ENCODE measurements at places on chromosomes 1 and 21.

DNA sequence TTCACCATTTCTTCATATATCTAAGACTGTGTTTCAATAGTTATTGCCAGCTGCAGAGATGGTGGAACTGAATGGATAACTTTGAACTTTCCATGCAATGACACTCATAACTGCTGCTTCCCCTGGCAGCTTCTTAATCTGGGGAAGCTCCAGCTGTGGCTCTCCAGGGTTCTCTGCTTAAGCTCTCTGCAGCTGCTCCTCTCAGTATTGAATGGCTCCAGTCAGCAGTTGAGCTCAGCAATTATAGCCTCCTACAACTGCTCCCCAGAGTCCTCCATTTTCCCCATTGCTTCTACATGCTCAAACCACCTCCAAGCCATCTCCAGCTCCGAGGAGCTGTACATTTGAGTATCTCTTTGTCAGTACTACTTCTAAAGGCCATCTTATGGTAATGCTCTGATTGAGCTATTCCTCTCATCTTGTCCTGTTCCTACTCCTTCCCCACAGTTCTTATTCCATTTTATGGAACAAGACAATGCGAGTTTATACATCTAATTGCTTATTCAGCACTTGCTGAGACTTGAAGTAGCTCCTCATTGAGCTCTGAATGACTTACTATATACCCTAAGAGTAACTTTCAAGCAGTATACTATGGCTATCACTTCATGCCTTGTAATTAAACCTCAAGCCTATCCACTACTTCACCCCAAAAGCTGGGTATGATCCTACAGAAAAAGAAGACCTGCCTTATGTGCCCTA lies 362.4 kb downstream of the NEGR1 start:
- DNase-seq = no peak

DNA sequence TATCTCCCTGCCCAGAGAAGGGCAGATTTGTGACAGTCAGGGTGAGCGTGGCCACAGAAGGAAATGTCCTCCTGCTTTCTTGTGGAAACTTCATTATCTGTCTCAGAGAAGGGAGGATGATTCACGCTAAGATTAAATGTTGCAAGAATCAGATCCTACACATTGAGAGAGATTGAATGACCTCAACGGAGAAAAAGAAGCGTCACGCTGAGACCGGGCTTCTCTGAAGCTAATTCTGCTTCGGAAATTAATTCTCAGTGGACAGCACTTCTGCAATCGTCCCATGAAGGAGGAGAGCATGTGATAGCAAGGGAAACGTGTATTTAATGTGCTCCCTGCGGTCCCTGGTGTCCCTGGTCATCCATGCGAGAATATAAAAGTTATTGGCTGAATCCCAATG lies 19.8 kb upstream of the C1orf21 start:
- DNase-seq = no peak

DNA sequence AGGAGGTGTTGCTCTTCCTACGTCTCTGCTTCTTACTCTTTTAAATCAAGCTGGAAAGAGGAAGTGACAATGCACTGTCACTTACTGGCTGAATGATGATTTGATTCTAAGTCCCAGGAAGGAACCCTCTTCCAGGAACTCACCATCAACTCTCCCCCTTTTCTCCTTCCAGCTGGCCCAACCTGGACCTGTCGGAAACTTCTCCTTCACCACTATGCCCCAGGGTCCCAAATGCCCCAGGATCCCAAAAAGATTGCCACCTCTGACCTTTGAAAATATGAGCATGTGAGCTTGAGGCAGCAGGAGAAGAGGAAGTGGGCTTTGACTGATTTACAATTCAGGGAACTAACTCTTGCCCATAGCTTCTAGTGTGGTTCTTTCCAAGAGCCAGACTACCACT lies 5.3 kb upstream of the ADAMTS5 start:
- DNase-seq = no peak

DNA sequence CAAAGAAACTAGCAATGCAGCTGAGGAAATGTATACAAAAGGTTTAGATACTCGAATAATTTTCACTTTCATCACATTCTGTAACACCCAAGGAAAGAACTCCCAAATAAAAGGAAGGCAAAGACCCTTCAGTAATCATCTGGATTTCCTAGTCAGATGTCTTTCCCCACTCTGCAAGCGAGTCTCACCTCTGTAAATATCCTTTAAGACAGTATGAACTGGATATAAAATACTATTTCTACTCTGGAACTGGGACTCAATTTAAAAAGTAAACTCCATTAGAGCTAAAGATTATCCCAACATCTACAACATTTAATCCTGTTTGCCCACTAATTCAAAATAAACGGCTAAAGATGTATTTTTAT lies 27.0 kb downstream of the C2CD2 start:
- DNase-seq = no peak

DNA sequence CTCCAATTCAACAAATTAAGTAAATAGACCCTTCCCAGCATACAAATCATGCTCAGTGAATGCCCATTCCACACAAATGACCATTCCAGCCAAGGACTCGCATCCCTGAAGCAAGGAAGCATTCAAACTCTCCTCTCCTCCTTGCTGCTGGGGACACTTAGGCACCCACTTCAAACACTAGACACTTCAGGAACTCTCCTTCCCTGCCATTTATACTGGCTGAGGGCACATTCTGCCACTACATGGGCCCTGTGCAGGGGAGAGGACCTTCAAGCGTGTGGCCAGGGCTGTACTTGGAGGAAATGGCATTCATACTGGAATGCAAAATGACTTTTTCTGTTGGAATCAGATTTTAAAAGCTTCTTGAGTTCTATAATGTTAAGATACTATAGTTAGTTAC lies 22.3 kb downstream of the GJA5 start:
- DNase-seq = no peak

GRCh38 chr21:33055991-33056390 lies 13.9 kb upstream of the OLIG1 start:
- DNase-seq = no peak

GRCh38 chr1:230502306-230502705 lies 76.2 kb upstream of the PGBD5 start:
- no peak for DNase-seq

DNA sequence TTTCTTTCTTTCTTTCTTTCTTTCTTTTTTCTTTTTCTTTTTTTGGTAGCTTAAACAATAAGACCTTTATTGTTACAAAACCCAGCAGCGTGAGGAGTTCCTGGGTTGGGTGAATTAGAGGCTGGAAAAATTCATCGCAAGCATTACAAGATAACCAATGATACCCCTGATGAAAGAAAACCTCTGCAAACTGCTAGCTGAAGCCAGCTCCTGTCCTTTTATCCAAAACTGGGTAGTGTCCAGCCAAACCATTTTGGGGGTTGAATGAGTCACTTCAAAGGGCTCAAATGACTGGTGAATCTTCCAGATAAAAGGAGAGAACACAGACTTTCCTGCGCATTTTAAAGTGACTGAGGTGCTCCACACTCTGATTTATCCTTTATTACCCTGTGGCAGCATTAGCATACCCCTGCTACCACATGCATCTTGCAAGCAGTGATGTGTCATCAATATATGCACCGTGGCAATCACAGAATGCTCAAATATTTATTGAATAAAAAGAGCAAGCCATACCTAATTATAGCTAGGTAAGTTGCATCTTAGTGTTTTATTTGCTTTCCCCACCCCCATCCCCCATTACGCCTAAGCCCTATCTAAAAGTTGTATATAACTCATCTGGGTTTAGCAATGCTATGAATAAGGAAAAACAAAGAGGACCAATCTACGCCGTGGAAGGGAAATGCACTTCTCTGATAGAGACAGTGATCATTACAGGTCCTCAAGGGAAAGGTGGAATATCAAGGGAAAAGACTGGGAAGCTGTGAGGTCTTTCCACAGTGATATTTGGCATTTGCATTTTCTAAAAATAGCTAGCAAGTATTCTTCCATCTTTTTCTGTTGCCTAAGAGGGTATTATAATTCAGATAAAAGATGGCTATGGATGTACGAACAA lies 32.4 kb upstream of the CEP350 start:
- no peak for DNase-seq

DNA sequence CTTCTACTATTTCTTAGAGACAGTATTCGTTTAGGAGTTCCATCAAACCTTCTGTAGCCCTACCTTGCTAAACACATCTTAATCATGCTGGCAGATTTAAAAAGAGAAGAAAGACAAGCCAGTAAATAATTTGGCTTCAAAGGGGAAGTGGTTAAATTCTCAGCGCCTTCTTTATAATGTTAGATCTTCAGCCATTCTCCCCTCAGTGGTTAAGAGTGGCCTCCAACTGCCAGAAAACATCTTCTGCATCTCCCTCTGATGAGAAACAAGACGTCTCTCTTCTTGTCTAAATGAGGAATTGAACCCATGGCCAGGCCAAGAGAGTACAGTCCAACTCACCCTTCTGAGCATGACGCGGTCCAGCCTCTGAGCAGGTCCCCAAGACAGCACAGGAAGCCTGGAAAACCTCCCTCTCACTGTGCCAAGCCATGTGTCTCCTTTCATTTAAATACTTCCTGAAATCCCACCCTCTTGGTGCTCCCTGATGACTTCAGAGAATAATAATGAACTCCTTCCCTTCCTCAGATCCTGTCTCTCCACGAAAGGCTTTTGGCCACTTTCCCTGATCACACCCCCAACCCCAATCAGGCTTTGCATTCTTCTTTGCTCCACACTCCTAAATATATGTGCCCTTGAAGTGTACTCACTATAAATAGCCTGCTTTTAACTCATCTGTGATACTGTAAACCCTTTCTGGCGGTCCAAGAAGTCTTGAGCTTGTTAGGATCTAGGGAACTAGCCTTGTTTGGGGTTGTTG lies 16.4 kb upstream of the LRRC52 start:
- no peak for DNase-seq

- DNase-seq = no peak
Observed at GRCh38 chr1:200899015-200899386, 4.3 kb downstream of the INAVA start.

DNA sequence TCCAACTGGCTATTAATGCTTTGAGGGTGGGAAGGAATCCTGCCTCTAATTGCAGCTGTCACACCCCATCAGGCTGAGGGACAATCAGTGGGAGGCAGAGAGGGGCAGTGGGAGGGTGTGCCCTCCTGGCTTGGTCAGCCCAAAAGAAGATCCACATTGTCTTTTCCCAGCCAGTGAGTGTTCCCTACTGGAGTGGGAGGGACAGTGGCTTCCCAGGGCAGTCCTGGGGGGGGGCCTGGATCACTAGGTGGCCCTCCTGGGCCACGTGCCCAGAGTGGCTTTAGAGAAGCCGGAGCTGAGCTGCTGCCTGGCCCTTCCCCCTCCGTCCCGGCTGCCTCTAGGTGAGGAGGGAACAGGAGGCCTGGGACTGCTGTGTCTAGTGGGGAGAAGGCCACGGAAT lies 14.0 kb downstream of the INKA2 start:
- DNase-seq = no peak

- no peak for DNase-seq
Observed at GRCh38 chr1:56824271-56824670, 5.1 kb upstream of the FYB2 start.

DNA sequence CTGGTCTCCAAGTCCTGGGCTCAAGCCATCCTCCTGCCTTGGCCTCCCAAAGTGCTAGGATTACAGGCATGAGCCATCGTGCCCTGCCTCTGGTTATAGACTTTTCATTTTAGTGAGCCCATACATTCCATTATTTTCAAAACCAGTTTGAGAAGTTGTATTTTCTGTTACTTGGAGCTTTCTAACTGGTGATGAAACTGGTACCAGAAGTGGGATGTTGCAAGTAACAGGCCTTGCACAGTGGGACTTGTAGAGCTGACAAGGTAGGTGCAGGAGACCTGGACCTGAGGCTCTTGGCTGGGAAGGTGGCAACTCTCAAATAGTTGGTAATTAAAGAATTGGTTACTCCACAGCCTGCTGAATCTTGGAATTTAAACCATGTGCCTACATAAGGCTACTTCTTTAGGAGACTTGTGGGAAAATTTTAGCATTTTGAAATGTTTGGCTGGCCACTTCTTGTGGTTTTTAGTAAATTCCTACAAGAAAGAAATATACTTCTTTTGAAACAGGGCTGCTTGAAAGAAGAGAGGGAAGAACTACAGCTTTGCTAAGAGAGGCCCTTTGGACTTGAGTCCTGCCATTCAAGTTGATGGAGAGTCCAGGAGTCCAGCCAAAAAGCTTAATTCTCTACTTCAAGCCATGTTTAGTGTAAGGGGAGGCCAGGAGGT lies 9.8 kb upstream of the ALPL start:
- no peak for DNase-seq

DNA sequence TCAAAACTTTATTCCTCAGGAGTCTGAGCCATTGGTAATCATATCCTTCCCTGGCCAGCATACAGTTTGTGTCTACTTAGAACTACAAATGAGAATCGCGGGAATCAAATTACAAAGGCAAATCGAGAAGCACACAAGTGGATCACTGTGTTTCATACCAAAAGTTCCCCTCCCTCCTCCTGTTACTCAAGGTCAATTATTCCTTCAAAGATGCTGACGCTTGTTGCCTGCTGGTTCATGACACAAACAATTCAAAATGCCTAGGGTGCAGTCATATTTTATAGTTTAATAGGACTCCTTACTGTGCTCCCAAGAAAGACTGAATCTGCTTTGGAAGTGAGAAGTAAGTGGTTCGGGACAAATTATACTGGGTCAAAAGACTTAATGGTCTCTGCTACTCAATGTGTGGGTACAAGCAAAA lies 93.0 kb upstream of the PBX1 start:
- no peak for DNase-seq

- DNase-seq = no peak
Observed at GRCh38 chr1:93288558-93288957, 57.1 kb upstream of the DR1 start.

- DNase-seq = no peak
Observed at GRCh38 chr1:188261849-188262248, 1433.1 kb downstream of the PLA2G4A start.

DNA sequence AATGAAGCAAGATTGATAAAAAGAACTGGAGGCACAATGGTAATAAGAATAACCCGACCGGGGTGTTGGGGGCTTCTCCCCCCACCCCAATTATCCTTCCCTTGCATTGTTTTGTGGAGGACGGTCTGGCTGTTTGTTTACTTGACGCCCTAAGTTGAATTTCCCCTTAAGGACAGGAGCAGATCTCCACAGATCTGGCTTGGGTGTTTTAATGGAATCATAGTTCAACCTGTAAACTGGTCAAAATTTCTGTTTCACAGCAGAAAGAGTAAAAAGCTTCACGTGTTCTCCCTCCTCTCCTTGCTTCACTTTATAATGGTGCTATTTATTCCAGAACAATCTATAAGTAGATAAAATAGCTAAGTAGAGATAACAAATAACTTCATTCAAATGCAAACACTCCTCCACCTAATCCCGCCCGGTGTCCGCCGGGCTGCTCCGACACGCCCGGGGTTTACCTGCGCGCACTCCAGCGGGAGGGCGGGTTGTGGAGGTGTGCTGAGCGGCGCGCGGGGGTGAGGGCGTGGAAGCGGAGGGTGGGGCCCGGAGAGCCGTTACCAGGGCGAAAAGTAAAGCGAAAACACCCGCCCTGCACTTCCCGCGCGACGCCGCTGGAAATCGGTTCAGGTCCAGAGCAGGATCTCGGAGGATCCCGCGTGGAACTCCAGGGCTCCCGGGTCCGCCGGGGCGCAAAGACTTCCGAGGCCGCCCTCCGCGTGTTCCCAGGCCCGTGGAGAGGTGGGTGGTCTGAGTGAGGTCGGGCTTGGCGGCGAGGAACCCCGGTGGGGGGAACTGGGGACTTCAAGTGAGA lies 2.0 kb upstream of the ATF3 start:
- no peak for DNase-seq

GRCh38 chr1:66695116-66695515 lies 57.1 kb upstream of the DYNLT5 start:
- DNase-seq = no peak

All from thoracic aorta (tissue), 2 donors.